ENCODE measurements at places on chromosomes 16 and 17.

- no peak for DNase-seq
These were observed 32.2 kb upstream of the IL21R start for GRCh38 chr16:27369806-27370205.

DNA sequence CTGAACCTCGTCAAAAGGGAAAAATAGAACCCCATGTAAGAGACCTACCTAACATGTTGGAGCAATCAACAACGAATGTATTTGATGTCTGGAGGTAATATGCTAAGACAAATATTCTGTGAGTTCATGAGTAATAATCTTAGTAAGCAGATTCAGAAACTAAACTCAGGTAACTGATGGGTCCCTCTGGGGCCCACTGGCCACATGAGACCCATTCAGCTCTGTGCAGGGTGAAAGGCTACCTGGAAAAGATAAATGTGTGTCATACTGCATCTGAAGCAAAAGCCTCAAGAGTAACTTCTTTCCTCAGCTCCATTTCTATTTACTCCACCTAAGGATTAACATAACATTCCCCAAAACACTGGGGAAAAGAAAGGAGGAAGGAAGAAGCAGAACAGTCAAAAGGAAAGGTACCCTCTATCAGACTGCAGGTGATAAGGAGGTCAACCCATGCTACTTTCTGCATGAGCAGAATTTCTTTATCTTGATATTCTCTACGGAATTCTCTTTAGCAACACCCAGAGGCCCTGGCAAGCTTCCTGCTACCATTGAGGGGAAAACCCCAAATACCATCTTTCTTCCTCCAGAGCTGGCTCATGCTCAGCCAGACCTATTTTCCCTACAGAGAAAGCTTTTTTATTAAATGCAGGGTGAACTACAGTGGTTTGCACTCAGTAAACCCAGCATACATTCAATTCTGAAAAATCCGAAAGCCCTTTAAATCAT lies 37.7 kb upstream of the ABCA6 start:
- no peak for DNase-seq

- DNase-seq, result no peak
These were observed 10.5 kb downstream of the C17orf75 start for GRCh38 chr17:32331243-32332040.

GRCh38 chr17:15266325-15267125 lies 1.4 kb upstream of the PMP22 start:
- no peak for DNase-seq

- DNase-seq, result no peak
These were observed 41.6 kb downstream of the EPN2 start for GRCh38 chr17:19278729-19279128.

- no peak for DNase-seq
These were observed 8.9 kb downstream of the TLE7 start for GRCh38 chr16:71432906-71433305.

GRCh38 chr16:2096853-2097595 lies 38.7 kb downstream of the PKD1 start:
- DNase-seq, result no peak

GRCh38 chr16:1309888-1310831 lies 724 bp downstream of the UBE2I start:
- DNase-seq, result peak; percentile 81
